ENCODE measurements at places on chromosomes 11 and 22. TPM values are rescaled to one million over a fixed set of nuclear protein-coding genes. Genes with fewer than 3 reads are reported as not detected.

GRCh38 chr11:118602331-118602730 lies 5.1 kb upstream of the PHLDB1 start:
- no peaks in the 10 kb centered on the region for H3K27me3 ChIP-seq
- no peaks in the 10 kb centered on the region for H3K36me3 ChIP-seq
- H3K4me1 ChIP-seq: no peaks in the 10 kb centered on the region
- no peak overlapping the region for H3K4me3 ChIP-seq
- H3K27ac ChIP-seq: no peak overlapping the region
- no peak for DNase-seq

SCGB1A1 gene
- total RNA-seq: not detected

RCOR2 gene
- 4.8 TPM for total RNA-seq

CD248 gene
- total RNA-seq: 118 TPM

- H3K4me3 ChIP-seq: no peak overlapping the region
- DNase-seq: no peak
- H3K4me1 ChIP-seq: peaks cover 4% of the 10 kb centered on the region
- H3K36me3 ChIP-seq: no peaks in the 10 kb centered on the region
- H3K27me3 ChIP-seq: no peaks in the 10 kb centered on the region
- no peak overlapping the region for H3K27ac ChIP-seq
Measured at GRCh38 chr11:111663820-111664219, 61.6 kb downstream of the SIK2 start.

DNA sequence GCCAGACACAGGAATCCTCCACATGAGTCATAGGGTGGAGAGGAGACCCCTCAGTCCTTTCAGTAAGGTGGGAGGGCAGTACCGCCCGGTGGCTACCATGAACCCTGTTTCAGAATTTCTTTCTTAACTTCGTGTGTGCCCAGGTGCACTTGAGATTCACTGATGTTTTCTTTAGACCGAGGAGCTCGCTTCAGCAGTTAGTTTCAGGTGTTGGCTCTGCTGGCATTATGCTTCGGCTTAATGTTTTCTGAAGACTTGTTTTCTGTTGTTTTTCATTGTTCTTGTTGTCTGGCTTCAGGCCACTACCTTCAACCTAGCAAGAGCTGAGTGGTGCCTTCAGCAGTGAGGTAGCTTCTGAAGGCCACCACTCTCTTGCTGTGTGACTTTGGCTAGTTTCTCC lies 71.5 kb downstream of the BMAL1 start:
- H3K27me3 ChIP-seq: no peaks in the 10 kb centered on the region
- no peak overlapping the region for H3K27ac ChIP-seq
- no peaks in the 10 kb centered on the region for H3K4me1 ChIP-seq
- peaks cover 2% of the 10 kb centered on the region for H3K36me3 ChIP-seq
- H3K4me3 ChIP-seq: no peak overlapping the region
- DNase-seq: no peak

DNA sequence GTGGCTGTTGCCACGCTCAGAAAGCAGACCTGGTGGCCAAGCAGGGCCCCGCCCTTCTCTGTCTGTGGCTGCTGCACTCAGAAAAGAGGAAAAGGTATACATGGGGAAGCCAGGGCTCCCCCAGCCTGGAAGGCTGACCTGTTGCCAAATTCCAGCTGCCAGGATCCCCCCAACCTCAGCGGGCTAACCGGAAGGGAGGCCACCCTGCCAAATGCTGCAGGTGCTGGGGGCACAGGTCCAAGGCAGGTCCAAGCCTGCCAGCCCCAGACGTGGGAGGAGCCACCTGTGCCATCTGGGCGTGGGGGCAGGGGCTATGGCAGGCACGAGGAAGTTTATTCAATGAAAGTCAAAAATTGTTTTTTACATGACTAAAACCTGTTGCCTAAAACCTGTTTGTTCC lies 2.6 kb downstream of the NPTXR start:
- H3K27ac ChIP-seq: no peak overlapping the region
- no peak overlapping the region for H3K4me3 ChIP-seq
- no peaks in the 10 kb centered on the region for H3K36me3 ChIP-seq

- no peaks in the 10 kb centered on the region for H3K36me3 ChIP-seq
- no peaks in the 10 kb centered on the region for H3K4me1 ChIP-seq
- no peak overlapping the region for H3K27ac ChIP-seq
- no peak for DNase-seq
Measured at GRCh38 chr11:32454993-32455392, 19.7 kb upstream of the WT1 start.

- DNase-seq: peak; percentile 77
- H3K4me3 ChIP-seq: peak overlapping the region; percentile 83
- peak overlapping the region; percentile 86 for H3K27ac ChIP-seq
Measured at GRCh38 chr11:65424205-65425104, 1.9 kb downstream of the NEAT1 start.

GRCh38 chr22:27100789-27101188 lies 443.4 kb downstream of the MIAT start:
- no peaks in the 10 kb centered on the region for H3K27me3 ChIP-seq
- no peak overlapping the region for H3K4me3 ChIP-seq
- H3K36me3 ChIP-seq: no peaks in the 10 kb centered on the region
- no peaks in the 10 kb centered on the region for H3K4me1 ChIP-seq

KIAA1671 gene
- 93.3 TPM for total RNA-seq

DNA sequence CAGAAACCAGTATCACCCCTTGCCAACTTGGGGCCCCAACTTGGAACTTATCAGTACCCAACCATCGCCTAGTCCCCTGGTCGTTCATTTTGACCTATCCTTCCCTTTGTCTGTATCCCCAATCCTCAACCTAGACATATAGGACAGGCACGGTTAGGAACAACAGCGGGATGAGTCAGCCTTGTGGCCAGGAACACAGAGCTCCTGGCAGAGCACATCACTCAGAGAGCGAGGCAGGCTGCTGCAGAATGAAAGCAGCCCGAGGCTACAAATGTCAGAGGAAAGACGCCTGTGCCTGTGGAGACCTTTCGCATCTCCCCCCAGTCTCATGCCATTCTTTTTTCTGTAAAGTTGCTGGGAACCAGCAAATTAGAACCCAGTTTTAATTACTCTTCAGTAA lies 14.6 kb downstream of the DKK3 start:
- H3K27me3 ChIP-seq: no peaks in the 10 kb centered on the region
- H3K4me3 ChIP-seq: no peak overlapping the region
- H3K27ac ChIP-seq: no peak overlapping the region
- H3K36me3 ChIP-seq: peaks cover 7% of the 10 kb centered on the region

AIFM3 gene
- 3.8 TPM for total RNA-seq

PKP3 gene
- 0.42 TPM for total RNA-seq

DNA sequence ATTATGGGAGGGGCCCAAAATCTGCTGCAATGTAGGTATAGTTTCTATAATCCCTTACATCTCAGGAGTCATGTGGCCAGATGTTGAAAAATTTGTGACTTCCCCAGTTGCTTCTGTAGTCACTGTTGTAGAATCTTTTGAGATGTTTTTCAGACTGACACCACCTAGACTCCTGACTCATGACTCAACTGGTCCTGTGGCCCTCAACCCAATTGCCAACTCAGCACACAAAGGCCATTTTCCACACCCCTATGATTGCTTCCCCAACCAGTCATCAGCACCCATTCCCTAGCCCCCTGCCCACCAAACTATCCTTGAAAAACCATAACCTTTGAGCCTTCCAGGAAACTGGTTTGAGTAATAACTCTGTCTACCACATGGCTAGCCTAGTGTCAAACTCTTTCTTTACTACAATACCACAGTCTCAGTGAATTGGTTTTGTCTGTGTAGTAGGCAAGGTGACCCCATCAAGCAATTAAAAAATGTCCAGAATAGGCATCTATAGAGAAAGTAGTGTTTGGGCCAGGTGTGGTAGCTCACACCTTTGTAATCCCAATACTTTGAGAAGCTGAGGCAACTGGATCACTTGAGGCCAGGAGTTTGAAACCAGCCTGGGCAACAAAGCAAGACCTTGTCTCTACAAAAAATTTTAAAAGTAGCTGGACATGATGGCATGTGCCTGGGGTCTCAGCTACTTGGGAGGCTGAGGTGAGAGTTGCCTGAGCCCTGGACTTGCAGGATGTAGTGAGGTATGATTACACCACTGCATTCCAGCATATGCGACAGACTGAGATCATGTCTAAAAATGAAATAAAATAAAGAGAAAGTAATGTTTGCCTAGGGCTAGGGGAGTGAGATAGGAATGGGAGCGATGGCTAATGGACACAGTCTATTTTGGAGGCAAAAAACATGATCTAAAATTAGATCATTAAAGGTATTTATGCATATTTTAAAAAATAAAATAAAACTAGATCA lies 24.1 kb upstream of the FEZ1 start:
- H3K27ac ChIP-seq: no peak overlapping the region
- no peaks in the 10 kb centered on the region for H3K27me3 ChIP-seq
- H3K4me3 ChIP-seq: no peak overlapping the region
- no peaks in the 10 kb centered on the region for H3K36me3 ChIP-seq
- no peak for DNase-seq

- H3K4me3 ChIP-seq: no peak overlapping the region
- no peaks in the 10 kb centered on the region for H3K4me1 ChIP-seq
- H3K36me3 ChIP-seq: no peaks in the 10 kb centered on the region
- no peak overlapping the region for H3K27ac ChIP-seq
- H3K27me3 ChIP-seq: no peaks in the 10 kb centered on the region
Measured at GRCh38 chr11:15918212-15918611, 438.1 kb downstream of the SOX6 start.

- no peak overlapping the region for H3K27ac ChIP-seq
- H3K36me3 ChIP-seq: no peaks in the 10 kb centered on the region
- H3K27me3 ChIP-seq: no peaks in the 10 kb centered on the region
Measured at GRCh38 chr11:116563028-116563711, 209.6 kb downstream of the BUD13 start.

DNA sequence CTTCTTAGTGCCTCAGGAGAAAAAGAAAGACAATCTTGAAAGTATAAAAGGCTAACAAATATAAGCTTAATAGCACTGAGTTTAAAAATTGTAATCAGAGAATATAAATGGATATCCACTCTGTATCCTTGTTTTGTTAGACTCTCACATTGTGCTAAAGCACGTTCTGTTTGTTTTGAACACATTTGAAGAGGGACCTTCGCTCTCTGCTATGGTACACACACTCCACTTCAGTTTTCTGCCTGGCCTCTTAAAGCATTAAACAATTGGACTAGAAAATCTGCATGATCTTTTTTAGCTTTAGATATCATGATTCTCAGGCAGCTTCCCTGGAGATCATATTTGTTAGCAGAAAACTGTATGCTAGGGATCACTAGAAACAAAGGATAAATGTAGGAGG lies 40.3 kb upstream of the PGR start:
- H3K27ac ChIP-seq: no peak overlapping the region
- DNase-seq: no peak
- no peak overlapping the region for H3K4me3 ChIP-seq
- no peaks in the 10 kb centered on the region for H3K27me3 ChIP-seq

DNA sequence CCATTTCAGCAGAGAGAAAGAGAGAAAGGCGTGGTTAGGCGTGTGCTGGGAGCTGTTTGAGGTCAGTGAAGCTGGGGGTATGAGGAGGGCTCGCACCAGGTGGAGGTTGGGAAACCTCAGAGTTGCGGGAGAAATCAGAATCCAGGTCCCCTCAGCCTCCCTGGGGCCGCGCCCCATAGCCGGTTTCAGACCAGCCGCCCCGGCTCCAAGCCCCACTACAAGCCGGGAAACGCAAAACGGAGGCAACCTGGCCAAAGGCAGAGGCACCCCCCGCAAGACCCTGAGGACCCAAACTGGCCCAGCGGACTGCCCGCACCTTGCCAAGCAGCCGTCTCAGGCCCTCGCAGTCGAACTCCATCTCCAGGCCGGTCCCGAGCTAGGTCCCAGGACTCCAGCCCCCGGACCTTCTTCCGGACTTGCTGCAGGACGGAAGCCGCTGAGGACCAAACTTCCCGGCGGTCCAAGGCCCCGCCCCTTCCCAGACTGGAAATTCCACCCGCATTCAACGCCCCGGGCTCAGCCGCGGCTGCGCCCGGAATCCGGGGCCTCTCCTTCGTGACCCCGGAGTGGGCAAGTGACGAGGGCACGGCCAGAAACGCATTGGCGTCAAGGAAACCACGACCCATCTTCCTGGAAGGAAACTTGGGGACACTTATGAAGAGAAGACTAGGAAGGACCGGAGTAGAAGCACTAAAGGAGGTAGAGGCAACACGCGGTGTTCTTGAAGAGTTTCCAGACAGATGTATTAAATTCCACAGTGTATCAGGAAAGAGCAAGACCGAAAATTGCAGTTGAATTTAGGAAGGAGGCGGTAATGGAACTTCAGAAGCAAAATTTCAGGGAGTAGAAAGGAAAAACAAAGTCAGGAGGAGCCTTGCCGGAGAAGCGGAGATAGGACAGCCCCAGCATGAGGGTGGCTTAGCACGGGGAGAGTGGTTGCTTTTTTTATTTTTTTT lies at the start of gene UEVLD:
Gene UEVLD (minus strand): TSS at position 438 of the 956 bp plus-strand sequence. CDS start 80 bp downstream, at position 358.
- H3K4me1 ChIP-seq: peaks cover 11% of the 10 kb centered on the region
- H3K27ac ChIP-seq: peak within 1 kb of the TSS; percentile 72
- H3K36me3 ChIP-seq: no peaks in the 10 kb centered on the region
- no peaks in the 10 kb centered on the region for H3K27me3 ChIP-seq
- peak; percentile 96 for DNase-seq
- peak within 1 kb of the TSS; percentile 96 for H3K4me3 ChIP-seq
